Mesothelial cell of epicardium (in vitro differentiated cells): ENCODE measurements at places on chromosomes 4 and X.

GRCh38 chr4:5782829-5783476, 72.0 kb downstream of the EVC start:
- DNase-seq: peak; percentile 17

DNA sequence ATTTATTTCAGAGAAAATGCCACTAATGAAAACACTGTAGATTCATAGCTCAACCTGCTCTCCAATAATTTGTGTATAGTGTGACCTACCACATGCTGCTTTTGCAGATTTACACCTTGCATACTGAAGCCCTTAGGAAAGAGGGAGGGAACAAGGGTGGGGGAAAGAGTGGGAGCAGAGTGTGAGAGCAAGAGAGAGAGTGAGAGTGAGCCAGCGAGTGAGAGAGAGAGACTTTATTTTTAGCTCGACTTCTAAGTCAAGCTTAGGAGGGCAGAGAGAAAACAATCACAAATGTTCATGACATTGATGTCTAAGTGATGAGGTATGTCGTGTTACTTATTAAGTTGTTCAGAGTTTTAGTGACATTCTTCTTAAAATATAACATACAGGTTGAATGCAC, 112.5 kb upstream of the HAND2 start:
- DNase-seq: no peak

GRCh38 chrX:100687128-100687527, 43.1 kb downstream of the SRPX2 start:
- no peak for DNase-seq

DNA sequence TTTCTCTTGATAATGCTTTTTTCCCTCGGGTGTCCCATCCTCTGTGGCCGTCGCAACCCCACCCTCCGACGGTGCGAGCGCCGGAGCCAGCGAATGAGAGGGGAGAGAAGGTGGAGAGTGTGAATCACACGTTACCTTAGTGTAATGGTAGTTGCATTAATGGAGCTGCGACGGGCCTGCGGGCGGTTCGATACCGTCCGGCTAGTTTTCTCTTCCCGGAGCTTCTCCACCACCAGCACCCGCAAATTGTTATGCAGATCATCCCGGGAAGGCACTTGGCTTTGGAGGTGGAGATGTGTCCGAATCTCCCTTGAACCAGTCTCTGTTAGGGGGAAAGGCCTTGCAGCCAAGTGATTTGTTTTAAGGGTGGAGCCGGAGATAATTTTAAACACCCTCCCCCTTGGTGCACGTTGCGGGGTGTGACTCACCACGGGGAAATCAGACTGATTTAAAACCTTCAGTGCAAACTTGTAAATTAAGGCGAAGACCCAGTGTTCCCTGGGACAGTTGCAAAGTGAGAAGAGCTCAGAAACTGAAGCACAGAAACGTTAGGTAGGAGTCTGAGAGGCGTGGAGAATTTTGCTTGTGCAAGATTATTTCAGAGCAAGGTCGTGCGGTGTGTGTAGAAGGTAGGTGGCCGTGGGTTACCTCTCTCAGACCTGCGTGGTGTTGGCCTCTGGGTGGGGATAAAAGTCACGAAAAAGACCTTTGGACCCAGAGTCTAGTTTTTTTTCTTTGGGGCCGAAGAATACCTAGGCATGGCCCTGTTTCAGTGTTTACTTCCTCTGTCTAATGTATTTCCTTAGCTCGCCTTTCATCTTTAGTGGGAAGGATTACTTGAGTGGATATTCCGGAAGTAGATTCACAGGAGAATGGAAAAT, 1.3 kb downstream of the AFF1 start:
- no peak for DNase-seq

GRCh38 chr4:171334549-171334948, 478.7 kb upstream of the GALNTL6 start:
- DNase-seq: no peak

DNA sequence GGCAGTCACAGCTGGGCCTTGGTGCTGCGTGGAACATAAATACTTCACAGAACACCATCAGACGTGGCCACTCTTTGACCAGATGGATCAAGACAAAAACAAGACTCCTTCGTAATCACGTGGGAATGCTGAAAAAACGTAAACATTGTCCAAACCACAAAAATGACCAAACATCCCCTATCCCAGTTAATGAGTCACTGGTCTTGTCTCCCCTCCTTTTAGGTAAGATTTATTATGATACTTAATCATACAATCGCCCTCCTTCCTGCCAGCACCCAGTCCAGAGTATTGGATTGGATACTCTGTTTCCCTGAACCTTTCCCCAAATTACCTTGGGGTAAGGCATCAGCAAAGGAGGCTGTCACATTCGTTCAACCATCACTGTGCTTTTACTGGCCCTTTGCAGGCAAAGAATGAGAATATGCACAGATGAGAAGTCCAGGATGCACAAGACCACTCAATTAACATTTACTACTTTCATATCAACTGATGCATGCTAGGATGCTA, 601 bp upstream of the TCEANC start:
- DNase-seq: no peak

- DNase-seq: no peak
These were observed 33.7 kb downstream of the IDS start for GRCh38 chrX:149471397-149471796.

DNA sequence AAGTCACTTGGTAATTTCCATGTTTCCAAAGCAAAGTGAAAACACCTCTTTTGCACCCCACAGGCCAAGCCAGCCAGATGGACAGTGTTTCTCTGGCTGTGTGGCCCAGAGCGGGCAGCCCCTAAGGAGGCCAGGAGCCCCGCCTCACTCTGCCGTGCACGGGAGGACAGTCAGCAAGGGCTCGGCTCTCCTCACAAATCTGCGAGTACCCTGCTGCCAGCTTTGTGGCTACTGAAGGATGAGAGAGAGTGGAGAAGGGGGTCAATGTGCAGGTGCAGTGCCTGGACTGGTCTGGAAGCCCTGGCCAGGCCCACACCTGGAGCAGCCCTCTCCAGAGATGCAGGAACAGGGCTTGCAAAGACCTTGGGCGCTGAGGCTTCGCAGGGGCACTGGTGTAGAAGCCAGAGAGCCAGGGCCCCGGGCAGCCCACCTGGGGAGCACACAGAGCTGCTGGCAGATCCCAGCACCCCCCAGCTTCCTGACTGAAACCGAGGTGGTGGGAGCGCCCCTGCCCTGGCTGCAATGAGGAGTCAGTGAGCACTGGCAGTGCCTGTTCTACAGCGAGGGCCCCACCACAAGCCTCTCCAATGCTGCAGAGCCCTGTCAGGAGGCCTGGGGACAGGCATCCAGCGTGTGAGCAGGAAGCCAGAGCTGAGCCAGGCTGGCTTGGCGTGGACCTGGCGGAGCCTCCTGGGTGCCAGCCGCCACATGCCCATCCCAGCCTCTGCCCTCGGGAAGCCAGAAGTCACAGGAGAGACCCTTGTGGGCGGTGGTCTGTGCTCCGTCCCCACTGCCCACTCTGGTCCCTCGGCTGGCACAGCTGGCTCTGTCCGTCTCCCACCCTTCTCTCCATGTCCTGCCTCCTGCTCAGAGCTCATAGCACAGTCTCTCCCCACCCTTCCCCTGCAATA, 3.9 kb downstream of the SPON2 start:
- DNase-seq: no peak

GRCh38 chr4:136078976-136079375, 1453.3 kb downstream of the PCDH18 start:
- no peak for DNase-seq

- no peak for DNase-seq
These were observed 12.0 kb upstream of the CD38 start for GRCh38 chr4:15765910-15766697.

GRCh38 chrX:7233580-7234406, 85.8 kb upstream of the PUDP start:
- no peak for DNase-seq

DNA sequence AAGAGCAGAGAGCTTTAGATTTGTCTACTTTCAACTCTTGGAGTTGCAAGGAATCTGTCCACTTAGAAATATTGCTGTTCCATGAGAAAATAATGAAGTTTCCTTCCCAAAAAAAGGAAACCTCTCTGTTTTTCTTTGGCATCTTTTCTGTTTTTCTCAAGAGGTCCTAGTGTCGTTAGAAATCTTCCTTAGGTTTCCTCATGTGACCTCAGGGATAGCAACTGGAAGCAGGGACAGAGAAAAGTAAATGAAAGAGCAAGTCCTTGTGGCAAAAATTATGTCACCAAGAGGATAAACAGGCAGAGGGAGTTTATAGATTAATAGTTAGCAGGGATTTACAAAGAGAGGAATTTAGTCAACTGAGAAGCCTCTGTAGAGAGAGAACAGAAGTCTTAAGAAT, 478.4 kb upstream of the ADGRL3 start:
- no peak for DNase-seq
